Activated CD4-positive, alpha-beta T cell treated with anti-CD3 and anti-CD28 coated beads, Interleukin-10, Interleukin-2, amounts not matched to agents 100 ng/mL and 50 ng/mL, durations not matched to agents 16 hours and 8 hours (primary cell): ENCODE measurements at places on chromosomes 5 and 9.

DNA sequence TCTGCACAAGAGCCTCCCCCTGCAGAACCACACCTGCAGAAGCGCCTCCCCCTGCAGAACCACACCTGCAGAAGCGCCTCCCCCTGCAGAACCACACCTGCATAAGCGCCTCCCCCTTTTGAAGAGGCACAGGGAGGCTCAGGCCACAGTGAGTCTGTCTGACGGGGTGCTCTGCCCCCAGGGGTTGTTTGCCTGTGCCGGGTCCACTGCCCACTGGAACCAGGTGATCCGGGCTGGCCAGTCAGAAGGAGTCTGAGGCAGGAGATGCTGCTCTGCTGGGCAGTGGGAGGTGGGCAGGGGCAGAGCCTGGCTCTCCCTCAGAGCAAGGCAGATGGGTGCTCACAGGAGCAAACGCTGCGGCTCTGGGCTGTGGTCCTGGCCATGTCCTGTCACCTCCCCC lies 60.8 kb upstream of the RNU6ATAC start:
- DNase-seq = no peak

DNA sequence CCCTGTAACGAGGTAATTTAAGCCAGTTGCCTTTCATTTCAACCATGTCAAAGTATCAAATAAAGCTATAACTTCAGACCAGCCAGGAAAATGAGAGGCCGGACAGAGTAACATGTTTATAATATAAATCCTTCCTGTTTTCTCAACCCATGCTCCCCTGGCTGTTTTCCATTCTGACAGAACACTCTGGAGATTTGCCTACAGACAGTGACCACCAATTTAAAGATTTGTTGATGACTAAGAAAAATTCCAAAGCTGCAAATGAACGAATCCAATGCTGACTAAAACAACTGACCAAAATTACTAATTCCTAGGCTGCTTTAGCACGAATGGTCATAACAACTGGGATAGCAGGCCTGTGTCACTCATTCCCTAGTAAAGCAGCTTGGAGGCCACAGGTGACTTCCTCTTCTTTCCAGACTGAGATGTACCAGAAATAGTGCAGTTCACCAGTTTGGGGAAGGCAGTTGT lies 141.4 kb downstream of the AOPEP start:
- DNase-seq = no peak

- DNase-seq = no peak
Observed at GRCh38 chr5:68047035-68047434, 168.5 kb upstream of the PIK3R1 start.

DNA sequence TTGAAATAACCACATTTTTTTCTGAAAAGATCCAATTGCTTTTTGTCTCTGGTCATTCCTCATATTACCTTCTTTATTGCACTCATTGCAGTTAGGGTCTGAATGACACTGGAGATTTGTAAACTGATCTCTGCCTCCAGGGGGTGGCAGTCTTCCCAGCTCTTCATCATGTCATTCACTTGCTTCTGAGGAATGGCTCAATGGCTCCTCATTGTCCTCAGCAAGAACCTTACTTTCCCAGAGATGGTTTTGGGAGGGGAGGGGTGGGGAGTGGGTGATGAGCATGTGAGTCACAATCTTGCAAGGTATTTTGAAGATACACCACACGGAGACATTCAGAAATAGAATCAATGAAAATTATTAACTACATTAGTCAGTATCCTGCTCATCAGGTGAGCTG lies 159.8 kb upstream of the GAS1 start:
- no peak for DNase-seq

- no peak for DNase-seq
Observed at GRCh38 chr9:82418334-82418733, 429.8 kb downstream of the SPATA31D1 start.

DNA sequence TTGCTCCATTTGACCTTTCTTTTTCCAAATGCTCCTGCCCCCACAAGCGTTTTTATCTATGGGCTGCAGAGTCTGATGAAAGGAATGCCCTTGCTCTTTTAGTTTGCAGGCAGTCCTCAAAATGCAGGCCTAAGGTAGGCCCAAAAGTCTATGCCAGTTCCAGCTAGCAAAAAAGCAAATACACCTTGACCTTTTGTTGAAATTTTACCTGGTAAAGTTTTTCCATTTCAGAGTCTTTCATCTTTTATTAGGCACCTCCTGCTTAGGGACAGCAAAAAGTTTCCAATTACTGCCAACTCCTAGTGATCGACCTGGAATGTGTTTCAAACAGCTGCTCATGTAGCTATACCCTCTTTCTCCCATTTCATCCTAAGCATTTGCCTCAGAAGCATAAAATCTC lies 2.7 kb upstream of the LEAP2 start:
- no peak for DNase-seq

DNA sequence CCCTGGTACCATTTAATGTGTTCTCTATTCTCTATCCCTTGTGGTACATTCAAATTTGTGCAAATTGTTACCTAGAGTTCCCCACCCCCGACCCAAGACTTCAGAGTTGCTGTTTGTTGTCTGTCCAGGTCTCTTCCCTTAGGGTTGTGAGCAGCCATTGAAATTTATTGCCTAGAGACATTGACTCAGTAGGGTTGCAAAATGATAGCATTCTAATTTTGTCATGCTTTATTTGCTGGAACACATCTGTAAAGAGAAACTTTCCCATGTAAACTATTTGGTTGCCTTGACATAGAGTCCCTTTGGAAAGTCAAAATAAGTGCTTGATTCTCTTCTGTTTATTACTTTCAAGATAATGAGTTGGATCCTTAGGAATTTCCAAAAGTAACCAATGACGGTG lies 91.7 kb upstream of the KLF9 start:
- no peak for DNase-seq

- DNase-seq = no peak
Observed at GRCh38 chr5:53334431-53334941, 145.9 kb upstream of the FST start.

- DNase-seq = no peak
Observed at GRCh38 chr9:76619197-76619596, 145.0 kb upstream of the PCA3 start.

- no peak for DNase-seq
Observed at GRCh38 chr5:113320273-113320780, 114.5 kb downstream of the TSSK1B start.

DNA sequence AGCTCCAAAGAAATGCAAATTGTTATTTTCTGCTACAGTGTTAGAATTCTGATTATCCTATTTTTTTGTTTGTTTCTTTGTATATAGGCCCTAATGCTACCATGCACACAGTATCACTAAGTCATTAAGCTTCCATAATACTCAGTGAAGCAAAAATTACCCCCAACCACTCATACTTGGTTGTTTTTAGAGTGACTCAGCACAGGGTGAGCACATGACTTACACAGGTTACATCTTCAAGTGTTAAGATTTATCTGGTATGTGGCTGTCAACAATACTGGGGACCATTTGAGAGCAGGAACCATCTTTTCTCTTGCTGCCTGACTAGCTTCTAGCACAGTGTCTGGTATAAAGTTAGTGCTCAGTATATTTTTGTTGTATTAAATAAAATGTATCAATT lies 255.8 kb upstream of the SLC24A2 start:
- DNase-seq = no peak

GRCh38 chr5:132865668-132866341 lies 464 bp downstream of the GDF9 start:
- no peak for DNase-seq

GRCh38 chr5:36060420-36060887 lies 6.2 kb downstream of the UGT3A2 start:
- DNase-seq = peak; percentile 20

DNA sequence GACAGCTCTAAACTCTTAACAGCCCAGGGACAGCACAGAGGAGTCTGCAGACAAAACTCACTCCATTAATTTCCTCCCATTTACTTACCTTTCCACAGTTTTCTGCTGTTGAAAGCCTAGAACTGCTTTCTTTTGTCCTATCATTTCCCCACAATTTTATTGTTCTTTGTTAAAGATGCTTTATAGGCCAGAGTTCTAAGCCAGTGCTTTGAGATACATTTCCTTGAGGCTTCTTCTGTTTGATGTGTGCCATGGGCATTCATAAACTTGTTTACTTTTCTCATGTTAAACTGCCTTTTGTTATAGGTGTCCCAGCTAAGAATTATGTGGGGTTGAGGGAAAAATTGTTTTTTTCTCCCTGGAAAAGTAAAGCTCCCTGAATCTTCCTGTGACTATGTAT lies 25.9 kb upstream of the SUB1 start:
- no peak for DNase-seq

GRCh38 chr5:149466457-149466972 lies 84.7 kb downstream of the CSNK1A1 start:
- DNase-seq = no peak

DNA sequence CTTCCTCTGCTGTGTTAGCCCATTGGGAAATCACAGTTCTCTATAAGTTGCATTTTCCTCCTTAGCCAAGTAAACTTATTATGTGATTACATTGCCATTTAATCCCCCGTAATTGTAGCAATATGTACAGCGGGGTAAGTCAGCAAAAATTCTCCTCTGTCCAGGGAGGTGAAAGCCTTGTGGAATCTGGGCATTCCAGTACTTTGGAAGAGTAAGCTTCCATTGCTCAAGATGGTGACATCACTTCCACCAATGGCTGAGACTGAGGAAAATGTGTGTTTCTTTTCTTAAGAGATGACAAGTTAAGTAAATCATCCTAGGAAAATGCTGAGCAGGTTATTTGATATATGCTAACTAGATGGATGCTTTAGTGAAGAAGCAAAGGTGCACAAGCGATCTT lies 436.7 kb downstream of the CETN3 start:
- DNase-seq = no peak

- DNase-seq = peak; percentile 93
Observed at GRCh38 chr5:53069626-53070025, 39.9 kb downstream of the MOCS2 start.

DNA sequence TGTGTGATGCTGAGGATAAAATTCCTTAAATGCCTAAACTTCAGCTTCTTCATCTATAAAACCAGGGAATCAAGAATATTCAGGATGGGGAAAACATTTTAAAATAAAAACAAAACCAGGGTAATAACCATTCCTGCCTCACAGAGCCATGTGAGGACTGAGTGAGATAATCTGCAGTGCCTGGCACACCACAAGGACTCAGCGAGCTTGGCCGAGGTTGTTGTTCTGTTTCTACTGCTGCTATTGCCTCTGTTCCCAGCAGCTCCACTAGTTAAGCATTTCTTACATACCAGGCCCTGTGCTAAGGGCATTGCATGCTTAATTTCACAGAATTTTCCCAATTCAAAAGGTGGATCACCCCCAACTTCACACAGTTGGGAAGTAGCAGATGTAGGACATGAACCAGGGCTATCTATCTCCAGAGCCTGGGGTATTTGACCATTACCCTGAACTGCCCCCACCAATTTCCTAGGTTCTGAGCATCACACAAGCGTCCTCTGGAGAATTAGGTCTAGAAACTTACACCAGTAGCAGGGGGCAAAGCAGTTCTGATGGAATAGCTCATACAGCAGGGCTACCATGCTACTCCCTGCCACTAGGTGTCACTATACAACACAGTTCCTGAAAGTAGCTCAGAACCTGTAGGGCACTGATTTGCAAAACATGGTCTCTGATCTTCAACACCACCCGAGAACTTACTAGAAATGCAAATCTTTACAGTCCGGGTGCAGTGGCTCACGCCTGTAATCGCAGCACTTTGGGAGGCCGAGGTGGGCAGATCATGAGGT lies 74.3 kb downstream of the LRSAM1 start:
- peak; percentile 54 for DNase-seq

DNA sequence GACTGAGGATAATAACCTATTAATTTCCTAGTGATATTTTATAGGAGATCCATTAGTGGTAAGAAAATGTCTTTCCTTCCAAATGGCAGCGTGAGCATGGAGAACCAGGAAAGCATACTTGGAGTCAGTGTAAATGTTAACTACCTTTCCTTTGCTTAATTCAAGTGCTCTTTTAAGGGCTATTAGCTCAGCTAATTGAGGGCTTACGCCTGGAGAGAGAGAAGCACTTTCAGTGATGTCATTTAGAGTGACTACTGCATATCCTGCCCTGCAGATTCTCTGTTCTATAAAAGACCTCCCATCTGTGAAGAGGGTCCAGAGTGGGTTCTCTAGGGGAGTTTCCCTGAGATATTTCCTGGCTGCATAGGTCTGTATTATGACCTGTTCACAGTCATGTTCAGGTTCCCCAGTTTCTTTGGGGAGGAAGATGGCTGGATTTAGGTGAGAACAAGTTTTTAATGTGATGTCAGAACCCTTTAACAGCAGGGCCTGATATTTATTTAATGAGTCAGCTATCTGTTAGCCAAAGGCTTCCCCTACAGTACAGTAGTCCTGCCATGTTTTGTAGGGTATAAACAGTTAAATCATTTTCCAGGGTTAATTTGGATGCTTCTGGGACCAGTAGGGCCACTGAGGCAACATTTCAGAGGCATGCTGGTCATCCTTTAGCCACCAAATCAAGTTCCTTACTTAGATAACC lies 89.6 kb downstream of the TRIM36 start:
- no peak for DNase-seq

DNA sequence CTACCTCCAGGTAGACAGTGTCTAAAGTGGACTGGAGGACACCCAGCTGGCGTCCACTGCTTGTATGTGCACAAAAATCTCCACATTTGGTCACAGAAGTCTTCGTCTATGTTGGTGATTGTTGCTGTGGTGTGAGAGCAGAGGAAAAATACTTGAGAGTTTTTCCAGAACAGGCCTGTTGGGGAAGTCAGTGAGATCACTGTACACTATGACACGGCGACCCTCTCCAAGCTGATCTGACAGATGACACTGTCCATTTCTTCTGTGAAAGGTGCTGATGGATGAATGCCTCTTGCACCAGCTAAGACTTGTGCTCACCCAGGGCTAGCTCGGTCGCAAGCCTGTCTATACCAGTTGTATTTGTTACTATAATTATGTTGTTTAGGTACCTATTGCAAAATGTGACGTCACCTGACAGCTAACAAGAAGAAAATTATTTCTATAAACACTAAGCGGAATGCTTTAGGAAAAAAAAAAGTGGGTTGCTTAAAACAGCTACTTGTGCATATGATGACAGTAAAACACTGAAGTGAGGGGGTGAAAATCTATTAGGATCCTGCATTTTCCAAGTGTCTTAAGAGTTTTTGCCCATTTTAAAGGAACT lies 142.3 kb downstream of the ROR2 start:
- no peak for DNase-seq

GRCh38 chr5:16888694-16889124 lies 47.4 kb downstream of the MYO10 start:
- no peak for DNase-seq

GRCh38 chr9:71762900-71763653 lies 5.2 kb downstream of the CEMIP2 start:
- DNase-seq = no peak

DNA sequence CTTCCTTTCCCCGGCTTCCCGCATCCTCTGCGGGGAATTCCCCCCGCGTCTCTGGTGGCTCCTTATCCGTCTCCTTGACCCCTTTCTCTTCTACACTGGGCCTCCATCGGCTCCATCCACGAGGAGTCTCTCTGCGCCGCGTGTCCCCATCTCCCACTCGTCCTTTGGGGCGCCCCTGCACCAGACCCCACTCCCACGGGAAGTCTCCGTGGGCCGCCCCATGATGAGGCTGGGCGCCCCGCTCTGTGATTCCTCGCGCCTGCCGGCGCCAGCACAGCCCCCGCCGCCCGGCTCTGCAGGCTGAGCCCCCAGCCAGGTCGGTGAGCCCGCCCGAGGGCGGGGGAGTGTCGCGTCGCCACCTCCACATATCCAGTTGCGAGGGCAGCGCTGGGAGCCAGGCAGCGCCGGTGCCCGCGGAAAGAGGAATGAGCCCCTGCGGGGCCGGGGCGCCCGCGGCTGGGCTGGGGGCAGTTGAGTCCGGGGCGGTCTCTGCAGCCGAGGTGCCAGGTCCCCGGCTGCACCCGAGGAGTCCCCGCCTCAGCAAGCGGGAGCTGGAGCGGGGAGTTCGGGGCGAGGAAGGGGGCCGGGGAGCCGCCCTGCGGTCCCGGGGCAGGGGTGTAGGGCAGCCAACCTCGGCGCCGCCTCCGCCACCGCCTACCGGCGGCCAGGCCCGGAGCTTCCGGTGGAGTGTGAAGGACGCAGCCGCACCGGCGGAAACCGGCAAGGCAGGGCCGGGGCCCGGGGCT lies 2.1 kb upstream of the TRAF1 start:
- DNase-seq = peak; percentile 88
